ENCODE measurements at places on chromosomes 3 and 15.

- no peak for DNase-seq
Measured at GRCh38 chr15:74621546-74621920, 5.9 kb downstream of the CLK3 start.

GRCh38 chr15:101045236-101045646 lies 126.1 kb downstream of the LRRK1 start:
- no peak for DNase-seq

DNA sequence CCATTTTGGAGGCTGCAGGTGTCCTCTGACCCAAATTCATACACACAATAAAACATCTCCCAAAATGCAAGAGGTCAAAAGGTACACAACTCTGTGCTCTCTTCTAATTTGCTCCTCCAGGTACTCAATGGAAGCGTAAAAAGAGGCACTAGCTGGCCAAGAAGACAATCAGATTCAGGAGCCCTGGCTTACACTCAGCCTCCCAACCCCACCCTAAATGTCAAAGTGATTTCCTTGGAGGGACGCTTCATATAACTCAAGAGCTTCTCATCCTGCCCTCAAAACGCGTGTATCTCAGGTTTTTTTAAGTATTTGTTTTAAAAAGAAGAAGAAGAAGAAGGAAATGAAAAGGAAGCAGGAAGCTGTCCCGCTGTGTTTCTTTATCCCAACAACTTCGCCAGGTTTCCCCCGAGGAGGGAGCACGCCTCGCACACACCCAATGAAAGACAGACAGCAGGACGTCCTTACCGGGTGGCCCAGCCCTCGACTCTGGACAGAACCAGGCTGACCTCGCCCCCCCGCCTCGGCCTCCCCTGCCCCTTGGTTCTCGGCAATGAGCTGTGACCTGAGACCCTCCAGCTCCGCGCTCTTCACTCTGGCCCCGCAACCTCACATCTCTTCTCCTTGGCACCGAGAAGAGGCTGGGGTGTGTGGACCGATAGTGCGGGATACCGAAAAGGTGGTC lies 620.7 kb upstream of the ZNF385D start:
- no peak for DNase-seq

- peak; percentile 88 for DNase-seq
Measured at GRCh38 chr15:22968366-22968765, 11.8 kb downstream of the CYFIP1 start.

DNA sequence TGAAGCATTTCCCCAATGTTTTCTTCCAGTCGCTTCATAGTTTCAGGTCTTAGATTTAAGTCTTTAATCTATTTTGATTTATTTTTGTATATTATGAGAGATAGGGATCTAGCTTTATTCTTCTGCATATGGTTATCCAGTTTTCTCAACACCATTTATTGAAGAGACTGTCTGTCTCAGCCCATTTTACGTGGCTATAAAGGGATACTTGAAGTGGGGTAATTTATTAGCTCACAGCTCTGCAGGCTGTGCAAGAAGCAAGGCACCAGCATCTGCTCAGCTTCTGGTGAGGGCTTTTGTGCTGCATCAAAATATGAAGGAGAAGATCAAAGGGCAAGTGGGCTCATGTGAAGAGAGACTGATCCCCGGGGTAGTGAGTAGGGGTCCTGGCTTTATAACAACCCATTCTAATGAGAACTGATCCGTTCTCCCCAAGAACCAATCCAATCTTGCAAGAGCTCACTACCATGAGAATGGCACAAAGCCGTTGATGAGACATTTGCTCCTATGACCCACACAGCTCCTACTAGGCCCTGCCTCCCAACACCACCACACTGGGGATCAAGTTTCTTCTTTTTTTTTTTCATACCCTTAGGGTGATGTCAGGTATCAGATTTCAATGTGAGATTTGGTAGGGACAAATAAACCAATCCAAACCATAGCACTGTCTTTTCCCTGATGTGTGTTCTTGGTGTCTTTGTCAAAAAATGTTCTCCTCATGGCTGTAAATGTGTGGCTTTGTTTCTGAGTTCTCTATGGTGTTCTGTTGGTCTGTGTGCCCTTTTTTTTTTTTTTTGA lies 63.2 kb downstream of the IQGAP1 start:
- DNase-seq, result peak; percentile 66

GRCh38 chr3:46881596-46882376 lies 4.3 kb downstream of the PTH1R start:
- peak; percentile 50 for DNase-seq

GRCh38 chr15:69862540-69862939 lies 235.2 kb downstream of the TLE3 start:
- peak; percentile 33 for DNase-seq

GRCh38 chr3:73041537-73041936 lies 19.9 kb upstream of the EBLN2 start:
- no peak for DNase-seq

- DNase-seq, result peak; percentile 4
Measured at GRCh38 chr15:80309769-80310384, 57.9 kb upstream of the CTXND1 start.

GRCh38 chr3:39260957-39261356 lies 18.9 kb downstream of the CX3CR1 start:
- peak; percentile 94 for DNase-seq
